Astrocyte of the spinal cord (primary cell): ENCODE measurements at places on chromosomes 13 and 19.

- DNase-seq = no peak
These were observed 4.1 kb downstream of the C19orf33 start for GRCh38 chr19:38308006-38308766.

- DNase-seq = no peak
These were observed 8.6 kb downstream of the LYL1 start for GRCh38 chr19:13094106-13094504.

DNA sequence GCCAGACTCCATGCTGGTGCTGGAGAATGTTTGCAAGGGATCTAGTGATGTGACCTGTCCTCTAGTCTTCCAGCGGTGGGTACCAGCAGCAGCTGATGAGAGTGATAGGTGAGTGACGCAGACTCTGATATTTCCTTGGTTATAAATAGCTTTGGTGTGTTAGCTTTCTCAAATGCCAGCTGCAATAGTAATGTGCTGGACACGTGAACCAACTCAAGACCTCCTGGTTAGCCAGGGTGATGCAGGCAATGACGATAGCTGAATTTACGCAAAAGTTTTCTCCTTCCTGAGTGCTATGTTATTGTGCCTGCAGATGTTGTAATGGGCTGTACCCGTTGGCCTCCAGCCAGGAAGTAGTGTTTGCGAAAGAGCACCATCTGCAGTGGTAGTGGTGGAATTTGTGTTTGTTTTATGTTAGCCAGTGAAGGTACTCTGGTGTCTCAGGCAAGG, 129.5 kb downstream of the CYSLTR2 start:
- peak; percentile 94 for DNase-seq

DNA sequence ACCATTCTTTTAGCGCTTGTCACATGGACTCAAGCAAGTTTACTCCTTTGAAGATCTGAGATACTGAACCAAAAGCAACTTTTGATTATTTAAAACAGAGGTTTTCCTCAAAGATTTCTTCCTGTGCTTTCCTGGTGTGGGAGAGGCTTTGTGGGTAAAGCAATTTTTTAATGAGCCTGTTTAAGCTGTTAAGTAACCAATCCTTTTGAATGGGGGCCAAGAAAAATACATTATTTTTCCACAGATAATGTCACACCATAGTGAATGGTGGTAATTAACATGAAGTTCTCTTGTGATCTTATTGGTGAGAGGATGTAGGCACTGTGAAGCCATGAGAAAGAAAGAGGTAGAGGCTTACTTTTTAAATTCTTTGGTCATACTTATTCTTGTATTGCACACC, 55.8 kb upstream of the OBI1 start:
- no peak for DNase-seq

GRCh38 chr19:8567522-8568172, 9.6 kb downstream of the MYO1F start:
- no peak for DNase-seq

- no peak for DNase-seq
These were observed 22.8 kb downstream of the HTR2A start for GRCh38 chr13:46874006-46874405.

DNA sequence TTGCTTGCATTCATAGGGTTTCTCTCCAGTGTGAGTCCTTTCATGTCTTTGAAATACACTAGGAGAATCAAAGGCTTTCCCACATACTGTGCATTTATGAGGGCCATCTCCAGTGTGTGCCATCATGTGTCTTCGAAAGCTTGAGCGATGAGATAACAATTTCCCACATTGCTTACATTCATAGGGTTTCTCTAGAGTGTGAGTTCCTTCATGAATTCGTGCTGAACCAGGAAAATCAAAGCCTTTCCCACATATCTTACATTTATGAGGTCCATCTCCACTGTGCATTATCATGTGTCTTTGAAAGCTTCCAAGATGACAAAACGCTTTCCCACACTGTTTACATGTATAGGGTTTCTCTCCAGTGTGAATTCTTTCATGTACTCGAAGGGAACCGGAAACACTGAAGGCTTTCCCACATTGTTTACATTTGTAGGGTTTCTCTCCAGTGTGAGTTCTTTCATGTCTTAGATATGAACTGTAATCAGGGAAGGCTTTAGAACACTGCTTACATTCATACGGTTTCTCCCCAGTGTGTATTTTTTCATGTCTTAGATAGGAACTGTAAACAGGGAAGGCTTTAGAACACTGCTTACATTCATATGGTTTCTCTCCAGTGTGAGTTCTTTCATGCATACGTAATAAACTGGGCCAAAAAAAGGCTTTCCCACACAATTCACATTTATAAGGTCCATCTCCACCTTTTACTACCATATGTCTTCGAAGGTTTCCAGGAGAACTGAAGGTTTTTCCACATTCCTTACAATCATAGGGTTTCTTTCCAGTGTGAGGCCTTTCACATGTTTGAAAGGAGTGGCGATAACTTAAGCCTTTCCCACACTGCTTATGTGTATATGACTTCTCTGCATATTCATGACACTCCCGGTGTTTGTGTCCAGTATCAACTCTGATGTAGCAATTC, 21.4 kb downstream of the ZNF44 start:
- peak; percentile 8 for DNase-seq

- DNase-seq = peak; percentile 29
These were observed 39.1 kb downstream of the GPR180 start for GRCh38 chr13:94640721-94641120.

GRCh38 chr13:36242761-36243160, 28.4 kb upstream of the SOHLH2 start:
- DNase-seq = no peak

DNA sequence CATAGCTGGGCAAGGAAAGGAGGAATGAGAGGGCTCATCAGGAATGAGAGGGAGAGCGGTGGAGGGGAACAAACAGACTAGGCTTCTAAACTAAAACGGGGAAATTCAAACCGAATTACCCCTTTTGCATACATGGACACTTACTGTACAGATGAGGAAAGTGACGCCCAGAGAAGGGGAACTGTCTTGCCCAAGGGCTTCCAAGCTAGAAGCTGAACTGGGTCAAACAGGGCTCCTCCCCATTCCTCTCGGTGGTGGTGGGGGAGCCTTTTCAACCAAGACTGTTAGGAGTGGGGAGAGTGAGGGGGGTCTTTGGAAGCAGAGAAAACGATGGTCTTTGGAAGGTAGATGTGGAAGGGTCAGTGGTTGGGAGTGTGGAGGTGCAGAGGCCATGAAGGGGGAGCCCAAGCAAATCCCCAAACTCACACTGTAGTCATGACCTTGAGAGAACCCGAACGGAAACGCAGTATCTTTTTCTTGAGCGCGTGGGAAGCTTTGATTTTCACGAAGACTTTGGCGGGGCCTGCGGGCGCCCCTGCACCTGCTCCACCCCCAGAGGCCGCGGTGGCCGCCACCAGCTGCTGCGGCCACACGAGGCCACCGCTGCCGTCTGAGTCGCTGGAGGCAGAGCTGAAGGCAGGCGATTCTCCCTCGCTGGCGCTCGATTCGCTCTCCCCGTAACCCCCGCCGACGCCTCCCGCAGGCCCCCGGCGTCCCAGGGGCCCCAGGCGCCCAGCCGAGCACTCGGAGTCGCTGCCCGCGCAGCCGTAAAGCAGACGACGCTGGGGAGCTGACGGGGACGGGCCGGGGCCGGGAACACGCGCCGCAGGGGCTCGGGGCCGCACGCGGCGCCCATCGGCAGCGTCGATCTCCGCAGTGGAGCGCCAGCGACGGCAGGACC, 12.3 kb upstream of the GNG8 start:
- no peak for DNase-seq

- no peak for DNase-seq
These were observed 53.3 kb downstream of the CEBPG start for GRCh38 chr19:33426621-33427361.

DNA sequence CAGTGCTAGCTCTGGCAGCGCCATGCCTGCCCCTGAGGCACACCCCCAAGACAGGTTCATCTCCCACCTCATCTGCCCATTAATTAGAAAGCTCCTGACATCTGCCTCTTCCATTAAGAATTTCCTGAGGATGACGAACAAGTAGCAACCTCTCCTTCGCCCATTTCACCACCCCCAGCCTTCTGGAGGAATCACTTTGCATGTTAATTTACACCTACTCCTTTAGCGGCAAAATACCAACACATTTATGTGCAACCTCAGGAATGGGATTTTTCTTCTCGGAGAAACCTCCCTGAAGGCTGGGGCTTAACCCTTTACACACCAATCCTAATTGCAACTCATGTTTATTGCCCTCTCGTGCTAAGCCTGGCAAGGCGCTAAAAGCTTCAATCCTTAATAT, 13.8 kb downstream of the SLC7A1 start:
- DNase-seq = no peak

DNA sequence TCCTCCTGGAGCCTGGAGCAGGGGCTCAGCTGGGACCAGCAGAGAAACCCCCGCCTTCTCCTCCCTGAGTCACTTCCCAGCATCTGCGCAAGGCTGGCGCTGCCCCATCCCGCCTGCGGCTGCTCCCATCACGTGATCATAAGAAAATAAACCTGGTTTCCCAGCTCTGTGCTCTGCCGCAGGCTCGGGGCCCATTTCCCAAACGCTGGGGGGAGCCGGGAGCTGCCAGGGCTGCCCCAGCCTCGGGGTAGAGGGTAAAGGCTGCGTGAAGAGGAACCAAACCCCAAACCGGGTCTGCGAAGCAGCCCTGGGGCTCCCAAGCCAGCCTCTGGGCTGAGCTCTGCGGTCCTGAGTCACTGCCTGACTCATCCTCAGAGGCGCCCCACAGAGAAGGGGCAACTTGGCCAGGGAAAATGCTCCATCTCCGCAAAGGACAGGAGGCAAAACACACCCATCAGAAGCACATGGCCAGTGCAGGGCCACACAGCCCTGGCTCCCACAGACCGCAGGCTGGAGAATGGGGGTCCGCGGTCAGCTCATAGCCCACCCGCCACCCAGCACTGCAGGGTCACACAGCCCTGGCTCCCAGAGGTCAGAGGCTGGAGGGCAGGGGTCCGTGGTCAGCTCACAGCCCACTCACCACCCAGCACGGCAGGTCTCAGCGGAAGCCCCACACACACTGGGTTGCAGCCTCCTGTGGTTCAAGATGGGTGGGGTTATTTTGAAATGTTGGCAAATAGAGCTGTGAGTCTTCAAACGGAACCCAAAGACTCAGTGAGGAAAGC, 67.1 kb downstream of the RASA3 start:
- peak; percentile 99 for DNase-seq

GRCh38 chr13:73201626-73202025, 142.8 kb downstream of the KLF5 start:
- no peak for DNase-seq

DNA sequence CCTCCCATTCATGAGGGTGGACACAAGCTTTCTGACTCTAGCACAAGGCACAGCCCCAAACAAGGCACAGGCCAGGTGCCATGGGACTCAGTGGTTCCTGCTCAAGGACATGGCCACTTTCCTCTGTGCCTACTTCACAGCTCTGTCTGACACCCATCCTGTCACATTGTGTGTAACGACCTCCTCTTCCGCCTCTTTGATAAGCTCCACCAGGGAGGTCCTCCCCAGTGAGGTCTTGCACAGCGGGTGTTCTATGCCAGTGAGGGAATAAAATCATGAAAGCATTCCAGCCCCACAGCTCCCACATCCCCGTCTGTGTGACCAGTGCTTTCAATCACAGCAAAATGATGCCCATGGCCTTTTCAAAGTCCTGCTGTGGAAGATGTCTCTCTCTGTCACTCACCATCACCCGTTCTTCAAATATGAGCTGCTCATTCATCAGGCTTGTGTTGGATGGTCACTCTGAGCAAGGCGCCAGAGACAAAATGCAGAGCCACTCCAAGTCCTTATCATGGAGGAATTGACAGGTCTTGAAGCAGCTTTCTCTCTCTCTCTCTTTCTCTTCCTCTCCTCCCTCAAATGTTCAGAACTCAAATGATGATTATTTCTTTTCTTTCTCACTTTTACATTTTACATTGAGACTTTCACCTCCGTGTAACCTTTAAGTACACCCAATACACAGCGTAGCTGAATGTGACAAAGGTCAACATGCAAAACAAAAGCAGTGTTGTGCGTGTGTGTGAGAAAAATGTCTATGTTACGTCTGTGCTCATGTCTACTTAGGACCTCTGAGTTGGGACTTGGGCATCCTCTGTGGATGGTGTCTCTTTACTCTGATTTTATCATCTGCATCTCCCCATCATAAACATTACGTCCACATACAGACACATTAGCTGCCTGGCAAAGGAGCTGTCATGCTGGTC, 8.0 kb upstream of the SPATA13 start:
- DNase-seq = no peak

DNA sequence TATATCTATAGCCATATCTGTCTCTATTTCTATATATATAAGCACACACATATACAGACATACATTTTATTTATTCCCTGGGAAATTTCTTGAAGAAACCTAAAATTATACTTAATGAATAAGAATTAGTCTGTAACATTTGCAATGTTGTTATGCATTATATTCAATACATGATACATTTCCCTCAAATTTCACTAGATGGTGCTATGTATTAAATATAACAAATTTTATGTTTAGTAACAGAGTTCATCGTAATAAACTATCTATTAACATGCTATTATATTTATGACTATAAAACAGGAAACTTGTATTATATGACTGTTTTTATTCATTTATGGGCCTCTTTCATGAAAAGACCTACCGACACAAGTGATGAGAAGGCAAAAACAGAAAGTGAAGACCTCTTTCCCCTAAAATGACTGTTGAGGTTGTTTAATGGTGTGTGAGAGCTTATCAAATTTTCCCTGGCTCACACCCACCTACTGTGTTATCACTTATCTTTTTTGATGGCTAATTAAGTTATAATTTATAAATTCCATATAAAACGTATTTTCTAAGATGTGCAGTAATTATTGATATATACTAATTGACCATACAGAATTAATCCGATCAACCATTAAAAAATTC, 881.9 kb downstream of the SLITRK6 start:
- peak; percentile 48 for DNase-seq

- no peak for DNase-seq
These were observed 7.8 kb downstream of the SOX21 start for GRCh38 chr13:94704377-94705080.

GRCh38 chr19:48354332-48354992, 9.3 kb downstream of the TMEM143 start:
- peak; percentile 81 for DNase-seq

- DNase-seq = no peak
These were observed 397.3 kb upstream of the MIR17HG start for GRCh38 chr13:90950160-90950559.

DNA sequence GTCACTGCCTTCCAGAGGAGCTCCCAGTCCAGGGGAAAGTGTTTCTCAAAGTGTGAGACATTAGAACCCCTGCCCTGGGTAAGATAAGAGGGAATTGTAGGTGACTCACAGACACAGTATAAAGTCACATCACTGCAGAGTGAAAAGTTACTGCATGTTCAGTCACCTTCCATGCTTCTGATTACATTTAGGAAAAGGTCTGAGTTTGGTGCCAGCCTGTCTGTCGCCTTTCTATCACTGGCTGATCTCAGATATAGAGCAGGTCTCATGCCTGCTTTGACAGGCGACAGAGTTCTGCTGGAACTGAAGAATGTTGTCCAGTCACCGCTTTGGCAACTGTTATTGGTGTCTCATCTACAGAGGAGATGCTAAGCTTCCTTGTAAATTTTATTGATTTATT, 1078.6 kb downstream of the UQCRFS1 start:
- no peak for DNase-seq

GRCh38 chr13:75352641-75353327, 129.2 kb downstream of the TBC1D4 start:
- DNase-seq = no peak

DNA sequence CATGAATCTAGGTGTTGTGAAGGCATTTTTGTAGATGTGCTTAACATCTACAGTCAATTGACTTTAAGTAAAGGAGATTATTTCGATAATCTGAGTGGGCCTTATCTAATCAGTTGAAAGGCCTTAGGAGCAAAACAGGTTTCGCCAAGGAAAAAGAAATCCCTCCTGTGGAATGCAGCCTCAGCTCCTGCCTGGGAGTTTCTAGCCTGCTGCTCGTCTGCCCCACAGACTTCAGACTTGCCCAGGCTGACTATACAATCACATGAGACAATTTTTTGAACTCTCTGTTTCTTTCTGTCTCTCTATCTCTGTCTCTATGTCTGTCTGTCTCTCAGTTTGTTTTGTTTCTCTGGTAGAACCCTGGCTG, 312.5 kb downstream of the OLFM4 start:
- no peak for DNase-seq
